Stimulated activated CD4-positive, alpha-beta T cell treated with anti-CD3 and anti-CD28 coated beads, Interleukin-15, amount 100 ng/mL, for 48 hours (primary cell): ENCODE measurements at places on chromosomes 11 and 22.

DNA sequence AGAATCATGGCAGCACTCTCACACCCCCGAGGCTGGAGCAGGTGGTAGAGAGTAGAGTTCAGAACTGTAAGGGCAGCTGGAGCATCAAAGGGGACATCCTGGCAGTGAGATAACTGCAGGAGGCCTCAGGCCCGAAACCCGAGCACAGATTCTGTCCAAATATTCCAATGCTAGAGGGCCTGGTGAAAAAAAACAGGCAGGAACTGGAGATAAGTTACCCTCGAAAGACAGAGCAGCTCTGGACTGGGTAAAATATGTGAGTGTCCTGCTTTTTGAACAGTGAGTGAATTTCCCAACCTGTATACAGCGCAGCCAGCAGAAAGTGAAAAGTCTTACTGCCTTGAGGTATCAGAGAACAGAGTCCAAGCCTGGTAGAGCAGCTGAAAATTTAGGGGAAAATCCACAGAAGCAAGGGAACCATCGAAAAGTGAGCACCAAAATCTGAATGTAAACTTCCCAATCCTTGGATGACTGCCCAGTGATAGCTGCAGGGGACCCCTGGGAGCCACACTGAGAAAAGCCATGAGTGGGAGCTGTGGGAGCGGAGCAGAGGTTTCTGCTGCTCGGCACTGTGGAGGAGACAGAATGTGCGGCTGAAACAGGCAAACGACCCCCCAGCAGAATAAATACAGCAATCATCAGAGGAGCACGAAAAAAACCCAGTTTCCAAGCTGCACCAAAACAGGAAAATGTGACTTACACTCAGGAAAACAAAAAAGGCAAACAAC lies 50.6 kb downstream of the WNT11 start:
- no peak for DNase-seq

- no peak for DNase-seq
Observed at GRCh38 chr22:33781411-33781810, 138.9 kb downstream of the LARGE1 start.

- DNase-seq, result no peak
Observed at GRCh38 chr11:131495423-131495822, 125.0 kb downstream of the NTM start.

- no peak for DNase-seq
Observed at GRCh38 chr22:17137170-17137569, 16.0 kb upstream of the TMEM121B start.

GRCh38 chr11:110077346-110077745 lies 15.8 kb upstream of the ZC3H12C start:
- no peak for DNase-seq

DNA sequence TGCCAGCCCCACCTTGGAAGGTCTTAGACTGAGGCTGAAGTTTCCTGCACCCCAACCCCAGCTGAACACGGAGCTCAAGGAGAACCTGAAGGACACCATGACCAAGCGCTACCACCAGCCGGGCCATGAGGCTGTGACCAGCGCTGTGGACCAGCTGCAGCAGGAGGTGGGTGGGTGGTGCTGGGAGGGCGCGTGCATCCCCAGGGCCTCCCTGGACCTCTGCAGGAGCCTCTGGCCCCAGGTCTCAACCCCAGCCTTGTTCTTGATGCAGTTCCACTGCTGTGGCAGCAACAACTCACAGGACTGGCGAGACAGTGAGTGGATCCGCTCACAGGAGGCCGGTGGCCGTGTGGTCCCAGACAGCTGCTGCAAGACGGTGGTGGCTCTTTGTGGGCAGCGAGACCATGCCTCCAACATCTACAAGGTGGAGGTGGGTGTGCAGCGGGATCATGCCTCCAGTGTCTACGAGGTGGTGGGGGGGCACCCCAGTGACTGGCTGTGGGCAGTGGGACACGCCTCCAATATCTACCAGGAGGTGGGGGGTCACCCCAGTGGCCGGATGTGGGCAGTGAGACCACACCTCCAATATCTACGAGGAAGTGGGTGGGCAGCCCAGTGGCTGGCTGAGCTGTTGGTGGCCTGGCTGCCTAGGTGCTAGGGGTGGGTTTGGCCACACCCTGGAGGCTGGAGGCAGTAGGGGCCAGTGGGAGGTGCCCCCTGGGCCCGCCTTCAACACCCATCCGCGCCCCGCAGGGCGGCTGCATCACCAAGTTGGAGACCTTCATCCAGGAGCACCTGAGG lies 4.6 kb downstream of the CD151 start:
- no peak for DNase-seq

DNA sequence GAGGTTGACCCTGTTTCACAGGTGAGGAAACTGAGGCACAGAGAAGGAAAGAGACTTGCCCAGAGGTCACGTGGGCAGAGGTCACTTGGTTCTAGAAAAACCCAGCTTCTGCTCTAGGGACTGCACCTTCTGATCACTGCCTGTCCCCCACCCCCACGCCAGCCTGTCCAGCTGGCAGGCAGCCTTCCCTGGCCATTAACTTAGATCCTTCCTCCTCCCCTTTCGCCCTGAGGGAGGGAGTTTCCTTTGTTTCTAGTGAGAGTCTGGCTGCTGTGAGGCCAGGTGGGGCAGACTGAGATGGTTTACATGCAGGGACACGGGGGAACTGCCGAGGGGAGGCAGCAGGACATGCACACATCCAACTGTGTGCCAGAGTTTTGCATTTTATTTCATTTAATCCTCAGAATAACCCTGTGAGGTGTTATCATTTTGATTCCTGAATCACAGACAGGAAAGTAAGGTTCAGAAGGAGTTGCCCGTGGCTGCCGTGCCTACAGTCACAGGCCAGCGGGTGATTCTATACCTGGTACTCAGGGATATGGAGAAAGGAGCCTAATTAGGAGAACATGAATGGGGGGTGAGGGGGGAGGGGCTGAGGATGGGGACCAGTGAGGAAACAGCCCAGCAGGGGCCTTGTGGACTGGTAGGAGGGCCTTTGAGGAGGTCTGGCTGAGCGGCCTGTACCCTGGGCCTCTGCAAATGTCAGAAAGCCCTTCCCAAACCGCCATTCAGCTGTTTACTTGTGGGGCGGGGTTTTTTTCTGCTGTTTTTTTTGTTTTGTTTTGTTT lies 3.4 kb downstream of the FAM83F start:
- no peak for DNase-seq

- DNase-seq, result no peak
Observed at GRCh38 chr11:92852946-92853345, 116.5 kb upstream of the MTNR1B start.

- DNase-seq, result no peak
Observed at GRCh38 chr11:5081405-5081804, 12.0 kb downstream of the OR52E1 start.

GRCh38 chr11:38219636-38220035 lies 1621.6 kb upstream of the RAG2 start:
- no peak for DNase-seq

DNA sequence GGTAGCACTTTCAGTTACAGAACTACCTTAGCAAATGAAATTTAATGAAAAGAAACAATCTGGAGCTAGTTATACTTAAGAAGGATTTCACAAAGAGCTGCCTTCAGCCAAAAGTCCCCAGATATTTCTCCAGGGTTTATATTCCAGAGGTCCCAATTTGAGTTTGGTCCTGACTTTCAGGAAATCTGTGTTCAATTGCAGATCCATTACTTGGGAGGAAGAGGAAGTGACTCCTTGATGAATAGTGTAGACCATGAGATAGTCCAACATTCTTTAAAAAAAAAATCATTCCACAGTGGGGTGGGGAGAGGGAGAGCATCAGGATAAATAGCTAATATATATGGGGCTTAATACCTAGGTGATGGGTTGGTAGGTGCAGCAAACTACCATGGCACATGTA lies 117.6 kb upstream of the ARHGAP20 start:
- no peak for DNase-seq

GRCh38 chr11:62974848-62975522 lies 9.8 kb downstream of the SLC22A6 start:
- DNase-seq, result no peak

DNA sequence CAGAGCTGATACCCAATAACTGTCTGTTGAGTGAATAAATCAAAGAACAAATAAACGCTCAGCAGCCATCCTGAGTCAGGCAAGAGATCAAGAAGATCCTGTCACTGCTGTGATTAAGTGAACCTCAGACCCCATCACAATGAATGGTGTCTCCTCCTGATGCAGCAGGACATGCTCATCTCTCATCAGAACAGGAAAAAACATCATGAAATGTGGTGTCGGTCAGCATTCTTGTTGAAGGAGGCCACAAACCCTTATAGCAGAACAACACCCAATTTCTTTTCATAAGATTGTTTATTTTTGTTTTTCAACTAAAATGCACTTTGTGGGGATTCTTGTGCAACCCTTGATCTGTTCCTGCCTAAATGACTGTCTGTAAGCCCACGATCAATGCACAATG lies 60.3 kb downstream of the SYTL2 start:
- DNase-seq, result no peak

GRCh38 chr22:25219211-25219689 lies at the start of gene CRYBB2:
TSS of gene CRYBB2 (plus strand) at chr22:25219639. CDS start at chr22:25221430, 1,791 bp downstream.
- no peak for DNase-seq

GRCh38 chr22:32355760-32356159 lies 1.9 kb upstream of the RFPL3 start:
- no peak for DNase-seq

- DNase-seq, result no peak
Observed at GRCh38 chr11:65880844-65881421, 1.3 kb downstream of the CTSW start.

- no peak for DNase-seq
Observed at GRCh38 chr22:35399114-35399677, 744 bp upstream of the MCM5 start.

DNA sequence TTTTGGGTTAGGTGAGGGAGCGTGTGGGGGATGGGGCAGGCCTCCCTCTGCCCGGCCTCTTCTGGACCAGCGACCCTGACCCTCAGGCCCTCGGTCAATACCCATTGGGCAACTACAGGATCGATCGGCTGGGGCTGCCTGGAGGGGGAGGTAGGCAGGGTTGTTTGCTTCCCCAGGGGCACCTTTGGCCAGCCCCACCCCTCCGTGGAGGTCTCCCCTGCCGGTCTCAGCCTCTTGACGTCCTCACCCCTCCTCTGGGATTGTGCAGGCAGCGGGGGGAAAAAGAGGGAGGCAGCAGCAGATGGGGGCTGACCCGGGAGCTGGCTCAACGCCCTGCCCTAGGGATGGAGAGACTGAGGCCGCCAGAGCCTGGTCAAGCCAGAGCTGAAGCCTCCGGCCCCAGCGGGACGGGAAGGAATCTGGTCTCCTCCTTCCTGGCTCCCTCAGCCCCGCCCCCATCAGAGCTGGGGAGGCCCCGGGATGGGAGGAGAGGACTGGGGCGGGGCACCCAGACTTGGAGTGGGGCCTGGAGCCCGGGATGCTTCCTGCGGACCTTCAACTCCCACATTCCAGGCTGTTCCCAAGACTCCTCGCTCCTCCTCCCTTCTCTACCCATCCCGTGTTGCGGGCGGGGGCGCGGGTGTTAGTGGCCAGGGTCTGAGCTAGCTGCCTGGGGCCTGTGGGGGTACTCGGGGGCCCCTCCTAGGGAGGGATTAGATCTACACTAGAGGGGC lies 14.4 kb upstream of the CDC42EP1 start:
- no peak for DNase-seq

DNA sequence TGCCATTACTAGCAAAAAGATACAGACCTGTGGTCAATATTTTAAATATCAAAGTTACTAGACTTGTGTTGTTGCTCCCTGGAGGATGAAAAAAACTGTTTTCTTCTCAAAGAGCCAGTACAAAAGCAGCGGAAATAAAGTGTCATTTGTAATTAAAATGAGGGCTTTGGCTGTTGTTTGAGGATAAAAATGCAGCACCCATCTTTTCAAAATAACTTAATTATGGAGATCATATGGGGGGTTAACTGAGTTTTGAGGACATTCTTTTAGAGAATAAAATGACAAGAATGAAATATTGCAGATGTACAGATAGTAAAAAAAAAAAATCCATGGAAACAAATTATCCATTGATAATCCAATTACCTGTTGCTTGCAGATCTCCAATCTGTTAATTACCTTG lies 1484.4 kb downstream of the LRRC4C start:
- no peak for DNase-seq

DNA sequence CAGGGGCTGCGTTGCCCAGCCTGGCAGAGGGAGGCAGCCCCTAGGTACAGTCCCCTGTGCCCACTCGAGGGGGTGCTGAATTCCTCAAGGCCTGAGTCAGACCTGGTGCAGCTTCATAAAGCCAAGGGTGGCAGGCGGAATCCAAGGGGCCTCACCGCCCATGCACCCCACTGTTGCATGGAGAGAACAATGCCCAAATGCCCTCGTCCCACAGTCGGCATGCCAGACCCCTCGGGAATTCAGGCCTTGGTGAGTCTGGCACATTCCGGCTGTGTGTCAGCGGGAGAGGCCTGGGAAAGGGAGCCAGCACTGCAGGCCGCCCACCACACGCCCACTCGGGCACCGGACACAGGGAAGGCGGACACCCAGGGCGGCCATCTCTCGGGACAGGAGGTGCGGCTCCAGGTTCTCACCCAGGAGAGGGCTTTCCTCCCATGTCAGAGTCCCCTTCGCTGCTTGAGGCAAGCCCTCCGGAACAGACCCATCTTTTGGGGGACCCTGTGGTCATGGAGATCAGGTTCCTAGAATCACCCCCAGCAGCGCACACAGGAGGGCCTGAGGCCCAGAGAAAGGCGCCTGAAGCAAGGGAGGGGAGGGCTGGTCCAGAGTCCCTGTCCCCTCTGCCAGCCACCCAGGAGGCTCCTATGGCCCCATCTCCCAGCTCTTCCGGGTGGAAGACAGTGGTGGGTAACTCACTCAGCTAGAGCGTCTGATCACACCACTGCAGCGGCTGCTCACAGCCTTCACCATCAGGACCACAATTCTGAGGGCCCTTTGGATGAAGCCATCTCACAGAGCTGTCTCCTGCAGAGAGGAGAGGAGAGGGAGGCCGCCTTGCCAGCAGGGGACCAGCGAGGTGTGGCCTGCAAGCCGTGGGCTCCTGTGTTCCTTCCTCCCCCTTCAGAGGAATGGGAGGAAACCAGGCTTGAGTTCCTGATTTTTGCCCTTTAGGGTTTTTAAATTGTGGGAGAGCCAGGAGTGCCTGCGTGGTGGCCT lies 31.6 kb upstream of the KCNQ1OT1 start:
- DNase-seq, result no peak

GRCh38 chr11:861105-861479 lies 18.4 kb downstream of the TSPAN4 start:
- no peak for DNase-seq

DNA sequence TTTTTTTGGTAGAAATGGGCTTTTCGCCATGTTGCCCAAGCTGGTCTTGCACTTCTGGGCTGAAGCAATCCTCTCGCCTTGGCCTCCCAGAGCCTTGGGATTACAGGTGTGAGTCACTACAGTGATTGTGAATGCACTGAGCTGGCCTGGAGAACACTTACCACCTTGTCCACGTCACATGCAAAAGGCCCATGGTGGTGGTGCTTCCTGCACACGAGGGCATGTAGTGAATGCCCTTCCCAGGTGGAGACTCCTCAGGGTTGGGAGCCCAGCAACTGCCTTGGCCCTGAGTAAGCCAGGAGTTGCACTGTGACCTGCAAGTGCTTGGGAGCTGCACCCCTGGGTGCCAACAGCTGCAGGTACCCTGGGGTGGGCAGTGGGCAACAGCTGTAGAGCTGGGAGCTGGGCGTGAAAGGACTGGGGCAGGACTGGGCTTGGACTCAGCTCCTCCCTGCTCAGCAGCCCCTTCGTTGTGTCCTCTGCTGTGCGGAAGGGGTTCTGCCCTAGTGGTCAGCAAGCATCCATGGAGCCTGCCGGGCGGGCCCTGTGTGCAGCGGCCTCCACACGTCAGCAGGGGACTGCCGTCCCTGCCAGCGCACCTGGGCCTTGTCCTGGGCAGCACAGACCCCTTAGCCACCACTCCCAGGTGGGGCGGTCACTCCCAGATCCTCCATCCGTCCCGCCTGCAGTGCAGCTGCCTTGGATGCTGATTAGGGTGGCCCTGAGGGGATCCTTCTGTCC lies 9.3 kb upstream of the ADORA2A start:
- no peak for DNase-seq

- no peak for DNase-seq
Observed at GRCh38 chr22:27213766-27214581, 556.6 kb downstream of the MIAT start.
